ENCODE measurements at places on chromosomes 12 and 14.

GRCh38 chr12:86838711-86839110, 582.5 kb upstream of the MGAT4C start:
- no peak for DNase-seq

DNA sequence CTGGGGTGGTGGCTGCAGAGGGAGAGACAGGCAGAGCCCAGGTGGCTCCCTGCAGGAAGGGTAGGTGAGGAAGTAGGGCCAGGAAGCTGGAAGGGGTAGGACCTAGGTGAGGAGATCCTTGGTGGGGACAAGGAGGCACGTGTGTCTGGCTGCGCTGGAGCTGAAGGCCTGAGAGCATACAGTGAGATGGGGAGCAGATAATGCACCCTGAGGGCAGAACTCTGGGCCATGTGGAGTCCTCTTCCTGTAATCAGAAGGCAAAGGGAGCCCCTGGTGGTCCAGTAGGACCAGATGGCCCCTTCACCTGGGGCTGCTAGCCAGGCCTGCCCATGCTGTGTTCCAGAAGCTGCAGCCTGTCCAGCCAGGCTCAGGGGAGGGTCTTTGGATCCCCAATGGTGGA, 15.3 kb upstream of the KRT80 start:
- DNase-seq = no peak

GRCh38 chr12:67452119-67452805, 183.1 kb downstream of the CAND1 start:
- no peak for DNase-seq

DNA sequence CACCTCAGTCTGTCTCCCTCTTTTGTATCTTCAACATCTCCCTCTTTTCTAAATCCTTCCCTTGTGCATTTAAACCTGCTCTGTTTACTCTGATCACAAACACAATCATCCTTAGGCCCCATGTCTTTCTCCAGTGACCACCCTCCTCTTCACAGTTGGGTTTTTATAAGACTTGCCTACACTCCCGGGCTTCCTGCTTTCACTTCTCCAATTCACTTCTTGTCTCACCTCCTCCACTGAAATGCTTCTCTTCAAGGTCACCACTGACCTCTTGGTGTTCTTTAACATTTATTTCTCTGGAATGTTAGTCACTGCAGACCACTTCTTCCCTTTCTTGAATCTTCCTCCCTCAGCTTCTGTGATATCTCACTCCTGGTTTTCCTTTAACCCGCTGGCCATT, 8.7 kb upstream of the SMCO2 start:
- no peak for DNase-seq

DNA sequence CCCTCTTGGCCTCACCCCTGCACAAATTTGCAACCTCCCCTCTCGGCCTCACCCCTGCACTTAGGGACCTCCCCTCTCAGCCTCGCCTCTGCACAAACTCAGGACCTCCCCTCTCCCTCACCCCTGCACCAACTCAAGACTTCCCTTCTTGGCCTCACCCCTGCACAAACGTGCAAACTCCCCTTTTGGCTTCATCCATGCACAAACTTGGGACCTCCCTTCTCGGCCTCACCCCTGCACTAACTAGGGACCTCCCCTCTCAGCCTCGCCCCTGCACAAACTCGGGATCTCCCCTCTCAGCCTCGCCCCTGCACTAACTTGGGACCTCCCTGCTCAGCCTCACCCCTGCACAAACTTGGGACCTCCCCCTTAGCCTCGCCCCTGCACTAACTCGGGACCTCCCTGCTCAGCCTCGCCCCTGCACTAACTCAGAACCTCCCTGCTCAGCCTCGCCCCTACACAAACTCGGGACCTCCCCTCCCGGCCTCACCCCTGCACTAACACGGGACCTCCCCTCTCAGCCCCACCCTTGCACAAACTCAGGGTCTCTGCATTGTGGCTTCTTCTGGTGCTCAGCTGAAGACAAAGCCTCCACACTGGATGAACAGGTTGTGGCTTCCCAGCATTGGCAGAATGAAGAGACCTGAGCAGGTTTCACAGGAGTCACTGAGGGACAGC, 11.0 kb upstream of the GOLGA3 start:
- no peak for DNase-seq

All from activated gamma-delta T cell treated with Interleukin-2 at 50 U/mL for 16 hours (primary cell).